Stimulated activated CD8-positive, alpha-beta memory T cell treated with anti-CD3 and anti-CD28 coated beads, Interleukin-15, amount 100 ng/mL, for 4 hours (primary cell): ENCODE measurements at places on chromosomes 13 and 19.
A peak's percentile ranks its signal among the peaks of the same experiment; 100 is the strongest.

DNA sequence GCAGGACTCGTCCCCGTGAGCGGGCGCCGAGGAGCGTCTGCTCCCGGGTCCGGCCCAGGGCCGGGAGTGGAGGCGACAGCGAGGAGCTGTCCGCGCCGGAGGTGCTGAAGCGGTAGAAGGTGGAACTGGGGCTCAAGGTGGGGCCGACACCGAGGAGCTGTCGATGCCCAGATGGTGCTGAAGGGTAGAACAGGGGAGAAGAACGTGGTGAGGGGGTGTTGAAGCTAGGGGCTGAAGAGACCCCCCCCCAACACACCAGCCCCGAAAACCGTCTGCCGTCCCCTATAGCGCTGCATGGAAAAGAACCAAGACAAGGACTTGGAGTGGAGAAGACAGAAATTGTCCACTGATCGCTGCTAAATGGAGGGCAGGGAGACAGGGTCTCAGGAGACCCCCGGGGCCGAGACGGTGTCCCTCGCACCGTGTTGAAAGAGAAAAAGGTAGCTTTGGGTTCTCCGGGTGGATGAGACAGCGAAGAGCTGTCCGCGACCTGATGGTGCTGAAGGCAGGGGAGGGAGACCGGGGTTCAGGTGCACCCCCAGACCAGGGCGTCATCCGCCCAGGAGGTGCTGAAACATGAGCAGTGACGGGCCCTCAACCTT is 7.1 kb upstream of the PDE4C start:
- no peak for DNase-seq

GRCh38 chr19:3033595-3034405 is 4.7 kb upstream of the TLE2 start:
- no peak for DNase-seq

DNA sequence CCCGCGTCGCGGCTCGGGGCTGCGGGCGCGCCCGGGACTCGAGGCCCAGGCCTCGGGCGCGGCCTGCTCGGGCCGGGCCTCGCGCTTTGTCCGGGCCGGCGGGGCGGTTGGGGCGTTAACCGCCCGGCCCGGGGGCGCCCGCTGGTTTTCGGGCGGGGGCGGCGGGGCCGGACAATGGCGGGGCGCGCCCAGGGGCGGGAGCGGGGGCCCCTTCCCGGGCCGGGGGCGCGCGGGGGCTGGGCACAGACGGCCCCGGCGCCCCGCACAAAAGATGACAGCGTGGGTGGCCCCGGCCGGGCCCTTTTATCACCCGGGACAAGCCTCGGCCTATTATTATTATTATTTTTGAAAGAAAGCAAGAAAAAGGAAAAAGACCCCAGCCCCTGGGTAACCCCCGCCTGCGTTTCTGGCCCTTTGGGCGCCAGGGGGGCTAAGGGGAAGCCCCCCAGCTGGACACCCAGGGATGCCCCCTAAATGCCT is 419 bp downstream of the KDM4B start:
- DNase-seq = no peak

- DNase-seq = peak; percentile 34
These were observed 5.2 kb upstream of the REXO1 start for GRCh38 chr19:1853295-1854038.

- DNase-seq = no peak
These were observed 49.7 kb downstream of the COMP start for GRCh38 chr19:18741124-18742121.
